NCI-H2081 treated with DMSO at 0.1 percent for 48 hours (cell line): ENCODE measurements at places on chromosomes 2 and 18.

GRCh38 chr2:18934886-18935285 lies 345.5 kb upstream of the NT5C1B start:
- no peak for DNase-seq

DNA sequence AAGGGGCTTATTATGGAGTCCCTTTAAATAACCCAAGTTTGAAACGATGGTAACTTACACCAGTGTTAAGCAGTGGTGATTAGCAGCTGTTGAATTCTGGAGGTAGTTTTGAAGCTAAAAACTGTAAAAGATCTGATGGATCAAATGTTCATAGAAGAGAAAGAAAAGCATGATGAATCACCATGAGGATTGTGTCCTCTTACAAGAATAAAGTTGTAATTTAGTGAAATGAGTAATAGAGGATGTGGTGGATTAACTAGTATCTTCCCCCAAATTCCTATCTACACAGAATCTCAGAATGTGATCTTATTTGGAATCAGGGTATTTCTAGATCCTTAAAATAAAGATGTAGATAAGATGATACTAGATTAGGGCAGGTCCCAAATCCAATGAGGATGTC lies 1138.2 kb upstream of the TMEFF2 start:
- DNase-seq = no peak

DNA sequence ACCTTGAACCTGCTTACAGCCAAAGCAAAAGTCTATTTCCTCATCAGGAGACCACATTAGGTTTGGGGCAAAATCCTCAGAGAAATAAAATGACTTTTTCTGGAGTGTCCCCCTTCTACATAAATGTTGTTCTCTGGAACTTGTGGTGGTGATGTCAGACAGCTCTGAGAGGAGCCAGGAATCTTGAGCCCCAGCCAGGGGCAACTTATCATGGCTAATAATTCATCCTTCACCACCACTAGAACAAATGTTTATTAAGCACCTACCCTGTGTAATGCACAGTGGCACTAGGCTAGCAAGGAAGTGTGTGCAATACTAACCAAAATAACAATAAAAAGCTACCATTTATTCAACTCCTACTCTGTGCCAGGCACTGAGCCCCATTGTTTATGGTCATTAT lies 9.0 kb upstream of the BMP10 start:
- no peak for DNase-seq

- no peak for DNase-seq
Observed at GRCh38 chr2:219726916-219727315, 99.5 kb downstream of the SLC4A3 start.

DNA sequence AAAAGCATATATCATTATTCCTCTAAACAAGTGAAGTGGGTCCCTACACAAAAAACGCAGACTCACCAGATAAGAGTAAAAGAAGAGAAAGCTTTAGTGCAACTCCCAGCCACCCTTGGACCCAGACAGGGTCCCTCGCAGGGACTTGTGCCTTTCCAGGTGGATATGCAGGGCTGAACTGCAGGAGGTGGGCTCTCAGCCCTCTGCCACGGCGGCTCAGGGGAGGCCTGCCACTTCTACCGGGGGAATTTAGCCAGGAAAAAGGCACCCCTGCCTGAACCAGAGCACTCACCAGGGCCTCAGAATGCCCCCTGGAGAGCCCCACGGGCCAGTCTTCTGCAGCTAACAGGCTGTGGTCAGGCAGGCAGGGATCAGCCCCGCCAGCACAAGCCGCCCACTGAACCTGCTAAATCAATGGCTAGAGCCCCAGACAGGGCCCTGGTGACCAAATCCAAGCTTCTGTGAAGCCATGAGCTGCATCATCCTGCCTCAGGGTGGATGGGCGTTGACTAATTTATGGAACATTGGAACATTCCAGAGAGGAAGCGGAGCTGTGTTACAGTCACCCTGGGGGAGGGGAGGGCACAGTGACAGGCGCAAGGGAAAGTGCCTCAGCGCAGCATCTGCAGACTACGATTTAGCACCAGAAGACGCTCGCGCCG lies 209.3 kb downstream of the EIPR1 start:
- DNase-seq = no peak

DNA sequence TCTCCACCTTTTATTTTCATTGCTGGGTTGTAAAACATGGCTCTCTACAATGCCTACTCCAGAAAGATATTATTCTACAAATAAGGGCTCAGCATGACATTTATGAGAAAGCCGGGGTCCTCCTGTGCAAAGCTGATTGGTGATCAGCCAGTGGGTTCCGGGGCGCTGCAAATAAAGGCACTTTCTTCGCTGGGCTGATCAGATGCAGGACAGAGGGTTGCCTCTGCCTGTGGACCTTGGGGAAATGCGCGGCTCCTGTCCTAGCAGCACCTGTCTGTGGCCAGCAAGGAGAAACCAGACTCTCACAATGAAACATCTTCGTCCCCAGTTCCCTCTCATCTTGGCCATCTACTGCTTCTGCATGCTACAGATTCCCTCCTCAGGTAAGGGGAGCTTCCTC lies at the start of gene NMS:
TSS of gene NMS (plus strand) at position 301 of the 400 bp plus-strand sequence. CDS start at position 308, 7 bp downstream.
- DNase-seq = no peak

DNA sequence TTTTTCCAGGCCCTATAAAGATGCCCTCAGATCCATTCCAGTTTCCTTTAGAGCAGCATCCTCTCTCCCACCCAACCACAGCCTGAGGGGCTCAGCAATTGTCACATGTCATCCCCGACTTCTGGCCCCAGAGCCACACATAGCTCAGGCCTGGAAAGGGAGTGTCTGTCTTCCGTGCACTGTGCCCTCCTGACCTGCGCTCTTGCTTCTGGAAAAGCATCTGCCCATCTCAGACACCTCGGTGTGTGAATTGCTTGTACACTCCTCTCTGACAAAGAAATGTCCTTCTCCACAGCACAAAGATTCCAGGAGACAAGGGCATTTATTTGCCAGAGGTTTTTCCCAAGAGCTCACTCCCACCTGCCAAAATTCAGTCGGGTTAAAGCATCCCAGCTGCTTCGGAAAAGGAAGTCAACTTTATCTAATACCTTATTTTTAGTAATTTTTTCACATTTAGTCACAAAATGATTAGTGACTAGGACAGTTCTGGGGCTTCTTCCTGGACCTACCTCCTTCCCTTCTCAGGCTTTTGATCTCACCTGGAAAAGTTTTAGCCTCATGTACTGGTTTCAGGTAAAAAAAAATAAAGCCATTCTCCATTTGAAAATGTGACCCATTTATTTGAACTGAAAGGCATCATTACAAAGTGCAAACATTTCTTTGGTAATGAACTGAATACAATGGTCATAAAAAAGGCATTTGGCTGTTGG lies 112.9 kb downstream of the PXDN start:
- DNase-seq = no peak

DNA sequence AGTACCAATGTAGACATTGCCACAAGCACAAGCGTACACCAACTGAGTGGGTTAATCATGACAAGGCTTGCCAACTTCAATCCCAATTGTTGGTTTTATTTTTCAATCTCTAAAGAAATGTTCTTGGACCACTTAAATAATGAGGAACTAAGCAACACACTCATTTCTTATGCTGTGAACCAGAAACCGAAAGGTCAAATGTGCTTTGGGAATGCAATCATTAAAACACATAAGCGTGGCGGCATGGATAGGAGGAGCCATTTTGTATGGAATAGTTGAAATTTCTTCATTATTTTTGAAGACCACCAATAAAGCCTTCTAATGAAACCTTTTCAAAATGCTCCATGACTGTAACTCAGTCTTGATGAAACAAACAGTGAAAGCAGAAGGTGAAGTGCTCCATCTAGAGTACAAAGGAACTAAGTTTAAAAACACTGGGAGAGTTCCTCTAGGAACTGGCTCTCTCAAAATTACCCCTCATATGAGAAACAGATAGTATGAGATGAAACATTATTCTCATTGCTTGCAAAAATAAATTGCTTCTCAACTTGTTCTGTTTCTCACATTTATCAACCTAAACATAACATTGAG lies 113.2 kb upstream of the CHST9 start:
- DNase-seq = no peak

- DNase-seq = no peak
Observed at GRCh38 chr2:69773206-69773605, 31.3 kb downstream of the ANXA4 start.

DNA sequence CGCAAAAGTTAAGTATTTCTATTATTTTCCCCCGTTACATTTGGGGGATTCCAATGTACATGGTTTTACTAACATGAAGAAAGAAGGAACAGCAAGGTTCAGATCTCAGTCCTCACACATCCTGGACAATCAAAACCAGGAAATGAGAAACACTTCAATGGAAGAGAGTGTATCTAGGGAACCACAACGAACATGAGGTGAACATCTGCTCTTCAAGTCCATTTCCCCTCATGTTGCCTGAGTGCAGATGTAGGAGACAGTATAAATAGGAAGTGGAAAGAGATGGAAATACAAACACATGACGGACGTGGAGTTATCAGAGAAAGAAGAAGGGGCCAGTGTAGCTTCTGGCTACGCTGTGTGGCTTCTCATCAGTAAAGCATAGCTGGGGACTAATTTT lies 52.6 kb downstream of the CHN1 start:
- no peak for DNase-seq

DNA sequence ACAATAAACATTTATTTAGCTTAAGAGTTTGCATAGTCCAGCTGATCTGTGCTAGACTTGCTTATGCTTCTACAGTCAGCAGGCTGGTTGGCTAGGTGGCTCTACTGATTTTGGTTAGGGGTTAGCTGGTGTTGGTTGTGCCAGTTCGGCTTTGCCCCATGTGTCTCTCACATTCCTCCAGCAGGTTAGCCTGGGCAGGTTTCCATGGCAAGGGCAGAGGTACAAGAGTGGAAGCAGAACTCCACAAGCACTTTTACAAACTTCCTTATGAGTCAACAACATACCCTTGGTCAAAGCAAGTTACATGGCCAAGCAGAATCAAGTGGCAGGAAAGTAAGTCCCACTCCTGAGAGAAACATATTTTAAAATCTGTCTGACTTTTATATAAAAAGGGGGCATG lies 82.3 kb downstream of the SS18 start:
- no peak for DNase-seq

DNA sequence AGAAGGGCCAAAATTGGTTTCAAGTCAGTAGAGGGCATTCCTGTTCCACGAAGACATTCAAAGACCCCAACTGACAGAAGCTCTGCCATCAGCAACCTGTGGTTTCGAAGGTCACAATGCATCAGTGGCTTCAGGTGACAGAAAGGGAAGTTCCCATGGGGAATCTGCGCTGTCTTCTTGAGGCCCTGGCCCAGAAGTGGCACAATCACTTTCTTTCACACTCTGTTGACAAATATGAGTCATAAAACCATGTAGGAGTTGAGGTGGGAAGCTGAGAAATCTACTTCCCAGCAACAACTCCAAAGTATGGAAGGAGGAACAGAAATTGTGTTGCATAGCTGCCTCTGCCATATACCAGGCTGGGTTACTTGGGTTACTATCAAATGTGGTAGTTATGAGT lies 621.1 kb upstream of the FANCL start:
- DNase-seq = no peak

DNA sequence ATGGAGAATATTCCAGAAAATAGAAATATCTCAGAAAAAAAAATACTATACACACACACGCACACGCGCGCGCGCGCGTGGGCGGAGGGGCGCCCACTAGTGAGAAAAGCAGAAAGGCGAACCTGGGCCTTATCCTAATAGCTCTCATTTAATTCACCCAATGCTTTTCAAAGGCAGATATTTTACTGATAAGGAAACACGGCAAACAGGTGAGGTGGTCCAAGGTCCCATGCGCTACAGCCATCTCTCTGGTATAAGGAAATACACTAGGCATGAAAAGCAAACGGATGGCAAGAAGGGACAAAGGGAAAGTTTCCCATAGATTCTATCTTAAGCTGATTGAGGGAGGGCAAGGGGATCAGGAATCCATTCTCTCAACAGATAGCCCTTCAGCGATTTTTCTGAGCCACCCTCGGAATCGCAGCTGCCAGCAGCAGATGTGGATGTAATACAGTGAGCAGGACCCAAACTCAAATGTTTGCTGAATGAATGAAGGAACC lies 136.7 kb downstream of the TMEM247 start:
- DNase-seq = no peak

- no peak for DNase-seq
Observed at GRCh38 chr2:181038796-181039195, 58.4 kb downstream of the UBE2E3 start.

GRCh38 chr2:199495147-199495546 lies 37.4 kb upstream of the SATB2 start:
- DNase-seq = no peak

GRCh38 chr2:119702918-119703401 lies 24.0 kb downstream of the TMEM177 start:
- no peak for DNase-seq
